Prostate gland (tissue), 2 donors: ENCODE measurements at places on chromosomes 13 and 19. TPM values are rescaled to one million over a fixed set of nuclear protein-coding genes. Genes with fewer than 3 reads are reported as not detected.
A peak's percentile ranks its signal among the peaks of the same experiment; 100 is the strongest.

DNA sequence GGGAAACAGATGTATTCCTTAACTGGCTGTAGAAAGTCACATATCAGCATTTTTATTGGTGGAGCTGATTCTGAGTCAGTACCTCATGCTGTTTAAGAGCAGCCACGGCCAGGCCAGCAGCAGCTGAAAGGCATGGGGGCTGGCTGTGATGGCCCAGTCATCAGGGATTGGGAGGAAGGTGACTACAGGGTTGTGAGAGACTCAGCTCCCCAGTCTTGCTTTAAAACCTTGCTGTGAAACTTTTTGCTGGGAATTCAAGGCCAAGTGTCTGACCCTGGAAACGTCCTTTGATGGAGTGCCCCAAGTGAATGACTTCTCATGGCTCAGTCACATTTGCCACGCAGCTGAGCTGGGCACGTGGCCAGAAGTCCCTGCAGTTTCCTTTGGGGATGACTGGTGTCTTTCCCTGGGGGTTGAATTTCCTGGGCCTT lies 39.1 kb upstream of the RNF113B start:
- no peak for DNase-seq

DNA sequence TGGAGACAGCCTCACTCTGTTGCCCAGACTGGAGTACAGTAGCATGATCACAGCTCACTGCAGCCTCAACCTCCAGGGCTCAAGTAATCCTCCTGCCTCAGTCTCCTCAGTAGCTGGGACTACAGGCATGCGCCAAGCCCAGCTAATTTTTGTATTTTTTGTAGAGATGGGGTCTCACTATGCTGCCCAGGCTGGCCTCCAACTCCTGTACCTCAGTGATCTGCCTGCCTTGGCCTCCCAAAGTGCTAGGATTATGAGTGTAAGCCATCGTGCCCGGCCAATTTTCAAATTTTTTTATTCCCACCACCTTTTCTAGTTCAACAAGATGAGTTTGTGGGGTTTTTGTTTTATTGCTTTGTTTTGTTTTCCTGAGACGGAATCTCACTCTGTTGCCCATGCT lies 31.7 kb downstream of the XPO4 start:
- no peak for DNase-seq

DNA sequence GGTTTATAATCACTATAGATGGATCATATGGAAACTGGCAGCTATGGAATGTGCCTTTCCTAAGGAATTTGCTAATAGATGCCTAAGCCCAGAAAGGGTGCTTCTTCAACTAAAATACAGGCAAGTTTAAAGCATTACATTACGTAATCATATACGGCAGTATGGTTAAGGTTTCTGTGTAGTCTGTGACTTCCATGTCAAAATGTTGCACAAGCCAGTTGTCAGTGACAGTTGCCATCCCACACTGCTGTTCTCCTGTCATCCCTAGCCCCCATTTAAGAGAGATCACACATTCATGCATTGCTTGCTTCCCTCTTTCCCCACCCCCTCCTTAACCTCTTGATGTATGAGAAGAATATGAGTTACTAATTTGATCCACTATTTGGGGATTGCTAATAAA lies 47.3 kb downstream of the BRCA2 start:
- DNase-seq: no peak

GRCh38 chr13:80100636-80101035 lies 240.3 kb downstream of the SPRY2 start:
- DNase-seq: no peak

GRCh38 chr13:72983085-72983768 lies 75.6 kb upstream of the KLF5 start:
- no peak for DNase-seq

DNA sequence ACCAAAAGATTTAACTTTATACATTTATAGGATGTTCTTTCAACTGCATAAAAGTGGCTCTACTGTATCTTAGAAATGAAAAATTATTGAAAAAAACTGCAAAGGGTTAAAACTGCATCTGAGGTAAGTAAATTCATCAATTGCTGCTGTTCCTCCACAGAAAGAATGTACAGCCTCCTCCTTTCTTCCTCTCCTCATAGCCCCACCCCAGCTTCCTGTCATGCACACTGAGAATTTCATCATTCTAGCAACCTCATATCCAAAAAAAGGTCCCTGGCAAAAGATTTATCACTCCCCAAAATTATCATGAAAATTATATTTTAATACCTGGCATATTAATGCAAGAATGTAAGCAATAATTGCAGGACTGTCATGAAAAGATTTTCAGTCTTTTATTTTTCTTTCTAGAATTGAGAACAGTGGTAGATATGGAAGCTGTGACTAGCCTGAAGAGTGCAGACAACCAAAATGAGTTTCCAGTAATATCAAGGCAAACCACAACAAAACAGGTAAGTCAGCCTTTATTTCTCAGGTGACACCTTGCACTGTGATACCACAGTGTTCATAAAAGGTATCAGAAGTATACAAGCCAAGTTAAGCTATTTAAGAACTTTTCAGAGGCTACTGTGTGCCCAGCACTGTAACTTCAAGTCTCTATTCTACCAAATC lies 110.8 kb downstream of the SUCLA2 start:
- no peak for DNase-seq

DNA sequence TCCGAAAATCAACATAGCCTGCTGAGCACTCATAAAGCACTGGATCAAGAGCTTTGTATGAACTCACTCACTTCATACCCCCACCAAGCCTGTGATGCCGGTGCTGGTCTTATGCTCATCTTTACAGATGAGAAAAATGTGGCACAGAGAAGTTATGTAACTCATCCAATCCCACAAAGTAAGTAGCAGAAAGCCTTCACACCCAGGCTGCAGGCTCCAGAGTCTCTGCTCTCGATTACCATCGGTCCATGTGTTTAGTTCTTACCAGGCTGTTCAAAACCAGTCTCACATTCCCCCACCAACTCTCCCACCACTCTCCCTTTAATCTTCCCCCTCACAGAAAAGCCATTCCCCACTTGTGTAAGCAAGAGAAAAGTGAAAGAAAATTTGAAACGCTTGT lies 276.0 kb downstream of the DNAJC15 start:
- DNase-seq: no peak

- no peak for DNase-seq
Observed at GRCh38 chr13:48163061-48163460, 68.2 kb upstream of the MED4 start.

SIGLECL1 gene
- total RNA-seq: not detected

CCDC8 gene
- total RNA-seq: 32.7 TPM

- no peak for DNase-seq
Observed at GRCh38 chr19:1856345-1856697, 7.1 kb downstream of the KLF16 start.

ZNF584 gene
- total RNA-seq: 19.4 TPM

ZNF155 gene
- total RNA-seq: 8.0 TPM

DNA sequence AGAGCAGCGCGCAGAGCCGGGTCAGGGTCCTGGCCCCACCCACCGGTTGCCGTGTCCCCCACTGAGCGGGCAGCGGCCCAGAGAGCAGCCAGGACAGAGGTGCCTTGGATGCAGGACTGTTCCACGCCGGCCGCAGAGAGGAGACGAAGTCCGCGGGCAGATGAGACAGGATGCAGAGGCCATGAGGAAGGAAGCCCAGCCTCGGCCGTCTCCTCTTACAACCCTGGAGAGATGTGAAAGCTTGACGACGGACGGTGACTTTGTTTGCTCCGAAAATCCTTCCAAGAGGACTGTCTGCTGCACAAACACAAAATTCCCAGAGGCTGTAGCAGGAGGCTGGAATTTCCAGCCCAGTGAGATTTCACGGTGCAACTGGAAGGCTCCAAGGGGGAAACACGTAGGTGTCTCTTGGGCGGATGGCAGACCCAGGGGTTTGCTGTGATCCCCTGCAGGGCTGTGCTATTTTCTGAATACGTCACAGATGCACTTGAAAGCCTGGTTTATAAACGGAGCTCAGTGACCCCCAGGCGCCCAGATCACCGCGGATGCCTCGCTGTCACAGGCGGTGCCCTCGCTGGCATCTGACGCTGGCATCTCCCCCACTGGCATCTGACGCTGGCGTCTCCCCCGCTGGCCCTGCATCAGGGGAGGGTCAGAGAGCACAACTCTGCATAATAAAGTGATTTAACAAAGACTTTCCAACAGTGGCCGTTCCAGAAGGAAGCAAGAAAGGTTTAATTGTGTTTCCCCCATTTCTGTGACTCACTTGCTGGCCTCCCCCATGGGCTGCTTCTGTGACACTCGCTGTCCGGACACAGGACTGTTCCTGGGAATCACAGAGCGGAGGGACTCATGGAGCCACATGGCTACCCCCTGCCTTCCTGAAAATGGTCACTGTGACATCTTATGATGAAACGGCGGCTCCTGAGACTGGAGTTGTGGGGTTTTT lies 62.0 kb upstream of the C13orf46 start:
- DNase-seq: peak; percentile 39

DNA sequence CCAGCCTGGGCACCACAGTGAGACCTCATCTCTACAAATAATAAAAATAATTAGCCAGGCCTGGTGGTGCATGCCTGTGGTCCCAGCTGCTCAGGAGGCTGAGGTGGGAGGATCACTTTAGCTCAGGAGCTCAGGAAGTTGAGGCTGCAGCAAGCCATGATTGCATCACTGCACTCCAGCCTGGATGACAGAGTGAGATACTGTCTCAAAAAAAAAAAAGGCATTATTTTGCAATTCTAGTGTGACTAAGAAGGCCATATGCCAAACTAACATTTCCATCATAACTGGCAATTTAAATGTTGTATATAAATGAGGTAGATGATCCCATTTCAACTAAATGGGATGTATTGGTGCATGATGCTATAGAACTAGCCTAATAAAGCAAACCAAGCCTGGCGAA lies 632.8 kb upstream of the KLF12 start:
- DNase-seq: no peak

GRIK5 gene
- 1.3 TPM for total RNA-seq

DNA sequence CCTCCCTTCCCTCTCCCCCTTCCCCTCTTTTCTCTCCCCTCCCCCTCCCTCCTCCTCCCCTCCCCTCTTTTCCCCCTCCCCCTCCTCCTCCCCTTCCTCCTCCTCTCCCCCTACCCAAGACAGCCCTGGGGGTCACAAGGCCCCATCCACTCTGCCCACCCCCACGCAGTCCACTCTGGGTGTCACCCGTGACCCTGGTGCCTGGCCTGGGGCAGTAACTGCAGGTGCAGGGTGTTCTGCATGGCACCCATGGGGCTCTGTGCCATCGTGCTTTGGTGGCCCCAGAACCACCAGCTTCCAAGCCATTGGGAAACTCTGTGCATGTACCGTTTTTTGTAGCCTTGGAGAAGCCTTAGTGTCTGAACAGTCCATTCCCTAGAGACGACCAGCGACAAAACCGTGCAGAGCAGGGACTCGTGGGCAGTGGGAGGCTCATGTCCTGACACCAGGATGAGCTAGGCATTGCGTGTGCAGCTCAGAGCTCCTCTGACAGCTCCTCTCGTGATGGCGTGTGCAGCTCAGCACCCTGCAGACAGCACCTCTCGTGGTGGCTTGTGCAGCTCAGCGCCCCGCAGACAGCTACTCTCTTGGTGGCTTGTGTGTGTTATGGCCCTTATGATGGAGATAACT lies 43.7 kb upstream of the F7 start:
- DNase-seq: no peak

DNA sequence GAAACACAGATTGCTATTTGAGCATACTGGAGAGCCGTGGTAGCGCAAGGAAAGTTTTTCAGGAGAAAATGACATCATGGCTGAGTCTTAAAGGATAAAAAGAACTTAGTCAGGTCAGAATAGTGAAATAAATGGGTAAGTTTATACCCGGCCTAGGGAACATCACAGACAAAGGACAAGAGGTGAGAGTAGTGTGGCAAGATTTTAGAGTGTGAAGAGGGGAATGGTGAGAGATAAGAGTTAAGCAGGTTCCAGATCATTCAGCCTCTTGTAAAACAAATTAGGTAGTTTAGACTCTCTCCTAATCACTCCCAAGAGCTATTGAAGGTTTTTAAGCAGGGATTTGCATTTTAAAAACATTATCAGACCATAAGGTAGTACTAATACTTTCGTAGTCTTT lies 116.0 kb upstream of the MAB21L1 start:
- no peak for DNase-seq

DNA sequence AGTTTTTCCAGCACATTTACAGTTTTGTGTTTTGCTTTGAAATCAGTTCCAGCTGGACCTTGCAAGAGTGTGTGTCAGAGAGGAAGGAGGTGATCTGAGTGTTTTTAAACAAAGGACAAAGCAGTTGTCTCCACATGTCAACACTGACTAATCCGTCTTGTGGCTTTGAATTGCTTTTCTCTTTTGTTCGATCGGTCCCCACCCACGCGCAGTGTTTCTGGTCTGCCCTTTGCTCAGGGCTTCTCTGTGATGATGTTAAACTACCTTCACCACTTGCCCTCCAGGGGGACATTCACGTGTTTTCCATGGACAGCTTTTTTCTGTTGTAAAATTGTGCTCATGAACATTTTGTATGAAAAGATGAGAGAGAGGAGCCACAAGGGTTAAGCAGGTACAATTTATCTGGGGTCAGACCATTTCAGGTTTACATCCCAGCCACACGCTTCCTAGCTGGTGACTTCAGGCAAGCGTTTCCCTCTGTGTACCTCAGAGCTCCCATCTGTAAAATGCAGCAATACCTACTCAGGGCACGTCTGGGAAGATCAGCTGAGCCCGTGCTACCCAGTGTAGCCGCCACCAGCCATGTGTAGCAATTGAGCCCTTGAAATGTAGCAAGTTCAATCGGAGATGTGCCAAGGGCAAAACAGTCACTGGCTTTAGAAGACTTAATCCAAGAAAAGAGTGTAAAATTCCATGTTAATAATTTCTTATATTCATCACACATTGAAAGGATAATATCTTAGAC lies 13.5 kb upstream of the PLA2G4C start:
- no peak for DNase-seq

DNA sequence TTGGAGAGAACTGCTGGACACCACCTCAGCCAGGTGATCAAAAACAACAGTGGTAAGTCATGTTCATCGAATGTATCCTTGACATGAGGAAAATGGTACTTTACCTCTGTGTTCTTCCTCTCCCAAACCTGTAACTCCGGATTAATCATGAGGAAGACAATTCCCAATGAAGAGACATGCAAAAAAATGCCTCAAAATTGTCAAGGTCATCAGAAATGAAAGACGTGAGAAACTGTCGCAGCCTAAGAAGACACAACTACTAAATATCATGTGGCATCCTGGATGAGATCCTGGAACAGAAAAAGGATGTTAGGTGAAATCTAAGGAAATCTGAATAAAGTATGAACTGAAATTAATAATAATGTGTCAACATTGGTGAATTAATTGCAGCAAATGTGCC lies 178.4 kb downstream of the LACC1 start:
- no peak for DNase-seq

ZNF528 gene
- total RNA-seq: 19.5 TPM

GRCh38 chr19:43562698-43563241 lies 12.6 kb downstream of the XRCC1 start:
- DNase-seq: no peak

DNA sequence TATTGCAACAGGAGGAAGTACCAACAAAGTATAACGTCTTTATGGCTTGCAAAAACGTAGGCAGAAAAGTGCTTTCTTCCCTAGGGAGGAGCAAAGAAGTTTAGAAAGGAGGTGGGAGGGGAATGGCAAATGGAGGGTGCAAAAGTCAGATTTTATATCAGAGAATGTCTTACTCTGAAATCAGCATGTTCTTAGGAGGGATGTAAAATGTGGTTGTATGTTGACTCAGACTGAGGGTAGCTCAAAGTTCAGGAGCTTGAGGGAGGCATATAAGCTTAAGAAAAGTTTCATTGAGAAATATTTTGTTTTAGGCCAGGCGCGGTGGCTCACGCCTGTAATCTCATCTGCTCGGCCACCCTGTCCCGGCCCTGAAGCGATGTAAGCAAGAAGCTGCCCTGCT lies 1.7 kb downstream of the ZNF90 start:
- no peak for DNase-seq

PSG6 gene
- not detected for total RNA-seq

- no peak for DNase-seq
Observed at GRCh38 chr13:21316376-21316775, 139.9 kb downstream of the MRPL57 start.
